ENCODE measurements at places on chromosomes 12 and 14.

DNA sequence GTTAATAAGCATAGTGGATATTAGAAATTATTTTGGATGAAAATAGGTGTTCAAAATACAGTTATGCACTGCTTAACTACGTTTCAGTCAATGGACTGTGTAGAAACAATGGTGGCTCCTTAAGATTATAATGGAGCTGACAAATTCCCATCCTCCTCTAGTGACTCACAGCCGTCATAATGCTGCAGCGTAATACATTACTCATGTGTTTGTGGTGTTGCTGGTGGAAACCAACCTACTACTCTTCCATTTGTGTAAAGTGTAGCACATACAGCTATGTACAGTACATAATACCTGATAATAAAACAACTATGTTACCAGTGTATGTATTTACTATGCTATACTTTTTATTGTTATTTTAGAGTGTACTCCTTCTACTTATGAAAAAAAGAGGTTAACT is 111.2 kb upstream of the TMCC3 start:
- peak; percentile 94 for DNase-seq

DNA sequence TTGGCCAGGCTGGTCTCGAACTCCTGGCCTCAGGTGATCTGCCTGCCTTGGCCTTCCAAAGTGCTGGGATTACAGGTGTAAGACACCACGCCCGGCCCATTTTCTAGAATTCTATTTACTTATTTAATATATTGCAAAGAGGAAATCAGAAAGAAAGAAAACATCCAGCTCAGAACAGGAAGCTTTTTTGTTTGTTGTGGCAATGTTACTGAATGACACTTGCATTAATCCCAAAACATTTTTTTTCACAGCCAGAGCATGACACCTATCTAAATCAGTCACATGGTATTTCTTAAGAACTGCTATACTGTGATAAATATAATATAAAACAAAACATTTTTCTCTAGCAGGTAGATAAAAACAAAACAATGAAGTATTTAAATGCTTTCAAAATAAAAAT is 12.6 kb downstream of the CFL2 start:
- DNase-seq, result no peak

GRCh38 chr14:70808416-70809224 is 693 bp downstream of the MAP3K9 start:
- DNase-seq, result no peak

DNA sequence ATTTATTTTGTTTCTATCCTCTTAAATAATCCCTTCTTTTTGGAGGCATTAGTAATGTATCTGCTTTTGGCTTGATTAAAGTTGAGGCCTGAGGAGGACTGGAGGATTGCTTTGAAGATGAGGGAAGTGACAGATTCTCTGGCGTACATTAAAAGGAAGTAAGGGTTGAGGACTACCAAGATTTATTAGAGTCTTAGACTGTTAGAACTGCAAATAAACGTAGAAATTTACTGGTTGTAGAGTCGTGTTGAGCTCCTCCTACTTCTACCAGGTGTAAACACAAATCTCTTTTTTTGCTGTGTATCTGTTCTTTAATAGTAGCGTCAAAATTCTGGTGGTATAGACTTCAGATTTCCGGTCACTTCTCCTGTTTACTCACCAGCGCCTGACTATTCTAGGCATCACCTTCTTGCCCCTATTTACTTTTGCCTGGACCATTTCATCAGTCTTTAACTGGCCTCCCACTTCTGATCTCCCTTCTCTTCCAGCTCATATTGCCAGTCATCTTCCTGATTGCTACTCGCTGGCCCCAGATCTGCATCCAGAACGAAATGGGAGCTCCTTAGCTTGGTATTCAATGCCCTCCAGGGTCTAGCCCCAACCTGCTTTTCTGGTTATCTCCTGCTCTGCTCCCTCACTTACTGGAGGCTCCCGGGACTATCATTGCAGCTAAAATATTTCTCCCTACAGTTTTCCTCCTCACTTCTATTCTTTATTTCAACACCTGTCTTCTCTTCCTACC is 8.4 kb upstream of the EID3 start:
- no peak for DNase-seq

- no peak for DNase-seq
Measured at GRCh38 chr12:51077930-51078329, 5.5 kb downstream of the CSRNP2 start.
